Osteocyte (in vitro differentiated cells): ENCODE measurements at places on chromosomes 2 and 18. TPM values are rescaled to one million over a fixed set of nuclear protein-coding genes. Genes with fewer than 3 reads are reported as not detected.

- DNase-seq, result no peak
Measured at GRCh38 chr18:26438980-26439379, 109.4 kb downstream of the KCTD1 start.

- no peak for DNase-seq
Measured at GRCh38 chr18:62279561-62279960, 45.5 kb upstream of the TNFRSF11A start.

- no peak for DNase-seq
Measured at GRCh38 chr2:66509326-66509811, 74.4 kb downstream of the MEIS1 start.

DNA sequence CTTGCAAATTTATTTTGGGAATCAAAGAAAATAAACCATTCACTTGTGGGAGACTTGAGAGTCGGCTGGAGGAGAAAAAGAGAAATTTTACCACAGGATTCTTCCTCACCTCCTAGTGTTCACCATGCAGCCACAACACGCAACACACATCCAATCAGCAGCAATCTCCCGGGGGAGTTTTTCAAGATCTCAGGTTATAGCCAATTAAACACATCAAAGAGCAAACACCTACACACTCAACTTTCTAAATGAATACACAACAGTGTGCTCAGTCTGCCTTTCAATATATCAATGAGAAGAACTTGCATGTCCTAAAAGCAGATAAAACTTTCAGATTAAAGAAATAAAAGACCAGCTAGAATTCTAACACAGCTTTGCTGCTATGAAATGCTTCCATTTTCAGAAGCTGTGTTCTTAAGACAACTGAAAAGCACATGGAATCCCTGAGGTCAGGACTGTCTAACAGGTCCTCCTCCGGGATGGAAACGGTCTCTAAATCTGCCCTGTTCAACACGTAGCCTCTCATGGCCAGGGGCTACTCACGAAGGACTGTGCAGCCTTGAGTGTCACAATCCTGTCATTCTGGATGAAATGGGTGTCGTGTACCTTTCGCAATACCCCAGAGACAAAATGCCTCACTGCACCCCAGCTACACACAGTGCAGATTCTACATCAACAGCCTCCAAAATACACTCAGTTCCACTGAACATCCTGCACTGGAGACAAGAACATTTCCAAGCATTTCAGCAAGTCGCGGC is 84.2 kb downstream of the ZNF516 start:
- no peak for DNase-seq

DNA sequence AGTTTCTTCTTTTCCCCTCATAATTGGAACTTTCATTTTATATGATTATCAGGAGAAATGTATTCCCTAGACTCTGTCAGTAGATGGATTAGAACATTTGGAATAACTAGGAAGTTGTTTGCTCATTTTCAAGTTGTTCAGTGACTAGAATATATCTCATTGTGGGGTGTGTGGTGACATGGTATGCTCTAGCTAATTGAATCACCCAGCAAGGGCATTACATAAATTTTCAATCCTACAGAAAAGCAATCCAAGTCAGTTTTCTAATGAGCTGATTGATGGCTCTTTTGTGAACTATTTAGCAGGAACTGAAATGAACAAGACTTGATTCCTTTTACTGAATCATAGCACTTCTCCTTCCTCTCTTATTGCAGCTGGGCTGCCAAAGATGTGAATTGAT is 461.4 kb downstream of the TGIF1 start:
- DNase-seq, result no peak

- DNase-seq, result no peak
Measured at GRCh38 chr2:223771475-223771874, 65.9 kb downstream of the AP1S3 start.

TP53I3 gene
- total RNA-seq, result 44.4 and 45.9 TPM in 2 replicates

PDE11A gene
- 0.05 TPM in 1 of 2 replicates, not detected in the other for total RNA-seq

FIGN gene
- total RNA-seq, result 35.3 and 37.7 TPM in 2 replicates

ARHGAP25 gene
- total RNA-seq, result 0.42 and 0.43 TPM in 2 replicates
